Right atrium auricular region (tissue), 2 donors: ENCODE measurements at places on chromosomes 11 and 22. TPM values are rescaled to one million over a fixed set of nuclear protein-coding genes. Genes with fewer than 3 reads are reported as not detected.

DNA sequence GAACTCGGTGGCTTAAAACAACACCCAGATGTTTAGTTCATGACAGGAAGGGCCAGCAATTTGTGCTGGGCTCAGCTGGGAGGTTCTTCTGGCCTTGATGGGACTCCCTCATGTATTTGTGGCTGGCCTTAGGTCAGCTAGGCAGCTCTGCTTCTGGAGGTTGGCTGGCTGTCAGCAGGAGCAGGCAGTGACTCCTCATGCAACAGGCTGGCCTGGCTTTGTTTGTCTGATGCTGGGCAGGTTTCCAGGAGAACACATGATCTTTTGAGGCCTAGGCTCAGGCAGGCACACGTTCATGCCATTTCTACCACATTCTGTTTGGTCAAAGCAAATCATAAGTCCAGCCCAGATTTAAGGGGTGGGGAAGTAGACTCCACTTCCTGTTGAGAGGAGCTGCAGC is 571.2 kb downstream of the TBC1D22A start:
- H3K4me3 ChIP-seq, result no peak overlapping the region
- H3K36me3 ChIP-seq, result no peaks in the 10 kb centered on the region
- no peak overlapping the region for H3K27ac ChIP-seq
- H3K4me1 ChIP-seq, result no peaks in the 10 kb centered on the region

MDK gene
- total RNA-seq, result 26.4 TPM

CD248 gene
- 7.6 TPM for total RNA-seq

CRYBA4 gene
- total RNA-seq, result not detected
